ENCODE measurements at places on chromosomes 3 and 15.

DNA sequence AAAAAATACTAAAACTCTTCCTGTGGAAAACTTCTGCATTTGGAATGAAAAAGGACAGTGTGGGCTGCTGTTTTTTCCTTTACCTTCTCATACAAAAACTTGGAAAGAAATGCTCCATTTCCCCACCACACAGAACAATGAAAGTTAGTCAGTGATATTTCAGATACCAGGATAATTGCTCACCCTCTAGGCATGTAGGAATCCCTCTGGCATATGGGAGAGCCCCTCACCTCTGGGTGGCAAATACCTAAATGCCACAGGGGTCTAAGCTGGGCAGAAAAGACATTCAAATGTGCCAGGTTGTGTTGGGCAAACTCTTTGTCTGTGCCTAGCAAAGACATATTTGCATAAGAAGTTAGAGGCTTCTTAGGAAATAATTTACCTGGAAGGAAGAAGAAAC lies 560.3 kb upstream of the NR2F2 start:
- no peak for DNase-seq

DNA sequence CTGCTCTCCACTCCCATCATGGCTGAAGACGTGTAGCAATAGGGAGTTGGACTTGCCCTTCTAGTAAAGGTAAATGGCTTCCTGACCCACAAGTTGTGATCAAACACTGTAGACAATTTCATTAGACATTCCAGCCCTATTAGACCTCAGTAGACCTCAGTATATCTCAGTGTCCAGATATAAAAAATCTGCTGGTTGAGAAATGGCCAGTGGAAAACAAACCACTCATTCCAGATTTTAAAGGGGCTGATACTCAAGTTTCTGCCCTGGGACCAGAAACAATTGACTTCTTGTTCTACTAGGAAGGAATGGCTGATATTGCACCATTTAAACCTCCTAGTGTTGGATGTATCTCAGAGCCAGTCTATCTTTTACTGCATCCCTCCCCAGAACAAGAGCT lies 613.2 kb downstream of the PDCD6IP start:
- DNase-seq = no peak

GRCh38 chr3:24339266-24339825 lies 155.3 kb downstream of the THRB start:
- no peak for DNase-seq

GRCh38 chr3:39127908-39128304 lies 20.4 kb downstream of the TTC21A start:
- DNase-seq = no peak

- DNase-seq = no peak
These were observed 380.2 kb downstream of the ULK4 start for GRCh38 chr3:41581700-41582099.
